ENCODE measurements at places on chromosomes 4 and X.
A peak's percentile ranks its signal among the peaks of the same experiment; 100 is the strongest.

DNA sequence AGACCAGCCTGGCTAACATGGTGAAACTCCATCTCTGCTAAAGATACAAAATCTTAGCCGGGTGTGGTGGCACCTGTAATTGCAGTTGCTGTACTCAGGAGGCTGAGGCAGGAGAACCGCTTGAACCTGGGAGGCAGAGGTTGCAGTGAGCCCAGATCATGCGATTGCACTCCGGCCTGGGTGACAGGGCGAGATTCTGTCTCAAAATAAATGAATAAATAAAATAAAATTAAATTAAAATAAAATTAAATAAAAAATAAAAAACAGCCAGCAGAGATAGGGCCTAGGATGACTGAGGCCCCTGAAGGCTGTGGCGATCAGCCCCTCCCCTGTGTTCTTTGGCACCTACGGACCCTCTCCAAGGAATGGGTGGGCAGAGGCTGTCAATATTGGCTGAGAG, 22.8 kb upstream of the IL3RA start:
- no peak for DNase-seq

DNA sequence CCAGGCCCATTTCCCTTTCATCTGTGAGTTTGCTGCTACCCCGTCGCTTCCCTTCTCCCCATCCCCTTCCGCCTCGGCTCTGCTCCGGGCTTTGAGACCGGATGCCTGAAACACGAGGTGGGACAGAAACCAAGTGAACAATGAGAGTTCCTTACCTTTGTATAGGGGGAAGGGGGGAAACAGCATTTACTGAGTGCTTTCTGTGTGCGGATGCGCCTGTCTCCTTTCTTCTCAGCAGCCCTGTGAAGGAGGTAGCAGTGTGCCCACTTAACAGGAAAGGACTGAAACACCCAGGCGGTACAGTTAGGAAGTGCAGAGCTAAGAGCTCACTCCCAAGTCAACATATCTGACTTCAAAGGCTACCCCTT, 43.2 kb upstream of the TMSB15B start:
- no peak for DNase-seq

DNA sequence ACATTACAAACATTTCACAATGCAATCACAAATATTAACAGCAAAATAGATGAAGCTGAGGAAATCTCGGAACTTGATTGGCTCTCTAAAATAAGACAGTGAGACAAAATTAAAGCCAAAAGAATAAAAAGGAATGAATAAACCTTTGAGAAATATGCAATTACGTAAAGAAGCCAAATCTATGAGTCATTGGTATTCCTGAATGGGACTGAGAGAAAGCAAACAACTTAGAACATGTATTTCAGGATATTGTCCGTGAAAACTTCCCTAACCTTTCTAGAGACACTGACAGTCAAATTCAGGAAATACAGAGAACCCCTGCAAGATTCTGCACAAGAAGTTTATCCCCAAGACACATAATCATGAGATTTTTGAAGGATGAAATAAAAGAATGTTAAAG, 48.4 kb upstream of the SPANXN2 start:
- no peak for DNase-seq

GRCh38 chr4:104531390-104531789, 36.7 kb upstream of the CXXC4 start:
- DNase-seq: no peak

- DNase-seq: no peak
Observed at GRCh38 chr4:180852738-180853137, 1390.5 kb upstream of the TENM3 start.

- no peak for DNase-seq
Observed at GRCh38 chrX:97897998-97898397, 1014.3 kb downstream of the RPA4 start.

DNA sequence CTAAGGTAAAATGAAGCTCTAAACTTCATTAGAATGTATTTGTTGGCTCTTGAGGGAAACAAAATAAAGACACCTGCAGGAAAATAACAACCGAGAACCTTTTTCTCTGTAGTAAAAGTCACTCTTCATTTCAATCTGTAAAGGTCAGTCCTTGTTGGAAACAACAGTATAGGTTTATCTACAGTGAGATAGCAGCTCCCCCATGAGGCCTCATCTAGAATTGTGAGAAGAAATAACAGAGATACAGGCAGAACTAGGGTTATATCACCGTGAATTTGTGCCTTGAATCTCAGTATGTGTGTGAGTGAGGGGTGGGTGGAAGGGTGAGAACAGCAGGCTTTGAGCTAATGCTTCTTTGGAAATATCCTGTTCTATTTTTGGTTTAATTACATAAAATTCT, 107.8 kb upstream of the FMR1 start:
- DNase-seq: no peak

- DNase-seq: peak; percentile 59
Observed at GRCh38 chr4:1192493-1193205, 20.3 kb upstream of the SPON2 start.

DNA sequence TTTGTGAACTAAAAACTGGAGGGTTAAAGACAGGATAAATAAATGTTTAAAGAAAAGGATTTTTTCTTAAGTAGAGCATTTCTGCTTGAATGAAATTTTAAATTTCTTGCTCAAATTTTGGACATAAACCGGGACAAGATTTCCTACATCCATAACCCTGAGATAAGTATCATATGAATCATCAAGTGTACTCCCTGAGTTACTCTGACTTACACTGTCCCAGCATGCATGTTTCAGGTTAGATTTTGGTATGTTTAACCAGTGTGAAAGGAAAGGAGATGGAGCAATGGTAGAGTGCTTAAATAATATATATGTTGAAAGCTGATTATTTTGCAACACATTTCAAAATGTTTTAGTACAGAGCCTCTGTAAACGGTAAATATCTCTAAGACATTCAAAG, 175.2 kb downstream of the ADGRL3 start:
- no peak for DNase-seq

GRCh38 chr4:111064342-111064993, 441.6 kb upstream of the PITX2 start:
- no peak for DNase-seq

GRCh38 chrX:28205126-28205525, 223.9 kb upstream of the DCAF8L1 start:
- DNase-seq: no peak

DNA sequence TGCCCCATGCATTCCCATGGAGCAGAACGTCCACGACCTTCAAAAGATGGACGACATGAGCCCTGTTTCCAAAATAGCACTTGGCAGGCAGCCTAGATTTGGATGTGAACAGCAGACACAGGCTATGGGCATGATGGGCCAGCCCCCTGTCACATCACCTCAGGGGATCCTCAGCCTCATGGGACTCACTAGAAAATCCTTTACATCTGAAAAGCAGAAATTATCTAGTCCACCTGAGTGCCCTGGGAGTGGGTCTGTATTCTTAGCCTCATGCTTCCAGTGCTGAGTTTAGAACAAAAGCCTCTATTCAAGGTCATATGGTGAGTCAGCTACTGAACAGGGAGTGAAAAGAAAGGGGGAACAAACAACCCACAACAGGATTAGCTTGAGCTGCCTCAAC, 35.8 kb downstream of the GRIA3 start:
- no peak for DNase-seq

DNA sequence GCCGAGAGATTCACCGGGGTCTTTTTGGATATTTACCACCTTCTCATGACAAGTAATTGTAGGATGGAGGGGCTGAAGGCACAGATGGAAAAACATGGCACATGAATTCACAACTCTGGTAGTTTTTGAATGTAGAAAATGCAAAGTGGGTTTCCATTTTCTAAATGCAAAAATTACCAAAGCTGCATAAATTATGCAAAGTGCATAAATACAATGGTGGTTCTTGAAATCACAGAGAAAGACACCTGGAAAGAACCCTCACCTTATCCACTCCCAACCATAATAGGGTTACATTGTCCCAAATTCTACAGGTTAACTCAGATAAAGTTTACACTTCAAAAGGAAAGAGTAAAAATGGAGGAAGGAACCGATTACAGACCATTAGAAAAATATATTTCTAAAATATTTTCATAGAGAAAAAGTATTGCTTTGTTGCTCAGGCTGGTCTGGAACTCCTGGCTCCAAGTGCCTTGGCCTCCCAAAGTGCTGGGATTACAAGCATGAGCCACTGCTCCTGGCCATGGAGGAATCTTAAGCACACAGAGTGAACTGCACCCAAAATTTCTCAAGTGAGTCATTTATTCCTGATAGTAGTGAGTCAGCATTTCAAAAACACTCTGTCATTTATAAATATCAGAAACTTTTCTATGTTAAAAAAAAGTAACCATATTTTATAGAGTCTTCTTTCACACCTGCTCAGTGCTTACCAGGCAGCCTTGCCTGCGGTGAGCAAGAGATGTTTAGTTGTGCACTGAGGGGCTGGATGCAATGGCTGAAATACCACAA, 101.4 kb downstream of the FIP1L1 start:
- DNase-seq: no peak

DNA sequence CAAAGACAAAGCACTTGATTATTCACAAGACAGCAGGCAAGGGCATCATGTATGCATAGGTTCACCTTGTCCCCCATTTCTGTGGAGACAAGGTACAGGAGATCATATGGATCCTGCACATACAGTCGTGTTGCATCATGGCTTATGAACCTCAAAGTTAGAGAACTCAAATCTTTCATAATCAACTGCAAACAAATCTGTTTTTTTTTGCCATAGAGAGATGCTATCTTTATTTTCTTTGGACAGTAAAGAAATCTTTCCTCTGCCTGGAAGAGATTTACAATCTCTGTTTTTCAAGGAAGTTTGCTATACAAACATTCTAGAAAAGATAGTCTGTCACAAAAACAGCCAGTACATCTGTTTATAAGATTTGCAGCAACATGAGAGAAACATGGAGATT, 578.8 kb downstream of the ANKRD50 start:
- DNase-seq: no peak

DNA sequence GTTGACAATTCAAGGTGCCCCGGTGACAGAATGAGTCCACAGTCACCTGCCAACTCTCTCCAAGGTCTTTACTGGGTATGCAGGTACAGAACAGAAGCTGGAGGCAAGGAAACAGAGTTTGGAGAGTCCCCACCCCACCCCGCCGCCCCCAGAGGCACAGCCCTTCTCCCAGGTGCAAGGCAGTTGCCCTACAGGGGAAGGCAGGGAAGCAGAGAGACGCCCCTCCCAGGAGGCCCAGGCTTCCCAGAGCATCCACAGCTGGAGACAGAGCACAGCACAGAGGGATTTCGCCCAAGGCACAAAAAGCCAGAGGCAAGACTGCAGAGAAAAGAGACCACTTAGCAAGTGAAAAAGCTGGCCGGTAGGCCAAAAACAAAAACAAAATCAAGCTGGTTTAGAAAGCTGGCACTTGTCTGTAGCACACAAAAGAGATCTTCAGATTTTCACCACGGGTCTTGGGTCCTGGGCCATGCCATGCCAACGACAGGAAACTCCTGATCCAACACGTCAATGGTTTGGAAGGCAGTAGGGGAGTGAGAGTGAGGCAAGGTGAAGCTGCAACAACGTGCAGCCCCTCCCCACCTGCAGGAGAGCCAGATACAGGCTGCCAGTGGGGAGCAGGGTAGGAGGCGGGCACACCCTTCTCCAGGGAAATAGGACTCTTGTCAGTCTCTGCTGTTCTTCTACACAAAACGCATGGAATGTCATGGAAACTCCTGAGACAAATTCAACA, 113.3 kb downstream of the AFAP1 start:
- no peak for DNase-seq

- no peak for DNase-seq
Observed at GRCh38 chrX:110167952-110168451, 149.9 kb downstream of the AMMECR1 start.

DNA sequence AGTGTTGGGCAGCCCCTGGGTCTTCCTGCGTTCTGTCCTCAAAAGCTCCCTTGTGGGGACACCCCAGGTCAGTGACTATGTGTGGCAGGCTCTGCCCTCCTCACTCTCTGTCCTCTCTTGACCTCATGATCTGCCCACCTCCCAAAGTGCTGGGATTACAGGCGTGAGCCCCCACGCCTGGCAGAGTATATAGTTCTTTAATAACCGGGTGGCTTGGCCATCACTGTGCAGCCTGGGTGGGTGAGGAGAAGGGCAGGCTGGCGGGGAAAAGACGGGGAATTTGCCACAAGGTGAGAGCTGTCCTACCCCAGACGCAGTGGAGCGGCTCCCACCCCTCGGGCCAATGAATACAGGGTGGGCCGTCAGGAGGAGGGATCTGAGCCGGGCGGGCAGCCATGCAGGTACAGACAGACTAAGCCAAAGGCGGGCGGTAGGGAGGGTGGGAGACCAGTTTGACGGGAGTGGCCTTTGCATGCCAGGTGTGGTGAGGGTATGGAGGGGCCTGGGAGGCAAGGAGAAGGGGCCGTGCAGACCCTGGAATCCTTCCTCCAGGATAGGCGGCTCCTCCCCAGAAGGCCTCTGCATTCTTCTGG, 2.5 kb downstream of the SH3BP2 start:
- no peak for DNase-seq

DNA sequence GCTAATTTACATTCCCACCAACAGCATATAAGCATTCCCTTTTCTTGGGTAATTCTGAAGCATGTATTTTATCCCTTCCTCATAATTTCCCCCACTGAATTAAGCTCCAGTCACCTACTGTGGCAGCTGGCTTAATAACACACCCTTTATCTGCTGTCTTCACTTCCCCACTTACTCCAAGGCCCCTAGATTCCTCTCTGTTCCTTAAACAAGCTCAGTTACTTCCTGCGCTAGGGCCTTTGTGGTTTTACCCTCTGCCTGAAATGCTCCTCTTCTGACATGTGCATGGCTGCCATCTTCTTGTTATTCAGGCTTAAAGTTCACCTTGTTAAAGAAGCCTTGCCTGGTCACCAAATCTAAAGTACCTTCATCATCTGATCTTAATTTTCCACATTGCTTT, 47.2 kb upstream of the RPS6KA3 start:
- no peak for DNase-seq

DNA sequence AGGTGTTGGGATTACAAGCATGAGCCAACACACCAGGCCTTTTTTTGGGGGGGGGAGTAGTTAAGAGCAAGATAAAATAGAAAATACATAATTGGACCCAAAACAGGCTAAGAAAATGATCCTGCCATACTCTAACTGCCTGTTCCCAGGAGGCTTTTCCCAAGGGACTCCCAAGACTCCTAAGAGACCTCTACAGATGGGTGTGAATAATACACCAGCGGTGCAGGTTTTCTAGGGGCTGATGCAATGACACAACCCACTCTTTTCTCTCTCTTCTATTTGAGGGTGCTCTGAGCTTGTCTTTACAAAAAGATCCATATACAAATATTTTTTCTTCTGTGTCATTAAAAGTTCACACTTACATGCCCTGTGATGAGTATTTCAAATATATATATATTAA, 116.9 kb downstream of the RASL11B start:
- DNase-seq: no peak

DNA sequence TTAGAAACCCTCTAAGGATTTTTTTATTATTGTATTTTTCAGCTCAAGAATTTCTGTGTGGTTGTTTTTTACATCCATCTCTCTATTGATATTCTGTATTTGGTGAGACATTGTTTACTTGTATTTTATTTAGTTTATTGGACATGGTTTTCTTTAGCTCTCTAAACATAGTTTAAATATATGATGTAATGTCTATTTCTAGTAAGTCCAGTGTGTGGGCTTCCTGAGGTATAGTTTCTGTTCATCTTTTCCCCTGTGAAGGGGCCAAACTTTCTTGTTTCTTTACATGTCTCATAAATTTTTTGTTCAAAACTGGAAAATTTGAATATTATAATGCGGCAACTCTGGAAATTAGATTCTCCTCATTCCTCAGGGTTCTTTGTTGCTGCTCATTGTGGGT, 28.2 kb upstream of the ATRX start:
- no peak for DNase-seq
